ENCODE measurements at places on chromosomes 16 and 17.

GRCh38 chr17:43477832-43478634 lies 5.7 kb upstream of the DHX8 start:
- DNase-seq: no peak

- no peak for DNase-seq
These were observed 9.9 kb downstream of the CYGB start for GRCh38 chr17:76527430-76528111.

DNA sequence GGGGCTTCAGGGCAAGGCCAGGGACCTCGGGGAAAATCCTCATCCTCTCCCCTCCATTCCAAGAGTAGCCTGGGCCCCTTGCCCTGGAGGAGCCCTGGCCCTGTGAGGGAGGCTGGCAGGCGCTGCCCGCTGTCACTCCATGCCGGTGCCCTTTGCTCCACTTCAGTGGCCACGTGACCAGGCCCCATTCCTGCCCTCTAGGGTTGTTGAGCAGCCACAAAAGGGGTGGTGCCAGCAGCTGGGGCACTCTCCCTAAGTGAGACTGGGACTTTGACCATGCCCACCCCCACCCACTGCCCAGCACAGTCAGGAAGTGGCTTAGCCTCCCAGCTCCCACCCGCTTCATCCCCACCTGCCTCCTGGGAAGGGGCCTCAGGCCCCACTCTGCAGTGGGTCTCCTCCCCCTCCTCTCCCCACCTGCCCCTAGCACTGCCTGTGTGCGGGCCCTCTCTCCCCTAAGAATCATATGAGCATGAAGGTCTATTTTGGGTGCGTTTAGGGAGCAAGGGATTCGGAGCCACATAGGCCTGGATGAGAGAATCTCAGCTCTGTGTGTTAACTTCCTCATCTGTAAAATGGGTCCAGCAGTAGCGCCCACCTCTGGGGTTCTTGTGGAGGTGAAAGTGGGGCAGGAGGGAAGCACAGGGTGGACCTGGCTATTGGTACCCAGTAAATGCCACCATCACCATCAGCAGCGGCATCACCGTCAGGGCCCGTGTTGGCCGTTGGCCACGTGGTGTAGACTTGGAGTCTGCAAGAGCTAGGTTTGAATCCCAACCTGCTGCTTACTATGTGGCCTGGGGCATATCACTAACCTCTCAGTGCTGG lies 7.2 kb downstream of the PDK2 start:
- no peak for DNase-seq

- DNase-seq: no peak
These were observed 289.2 kb downstream of the PHKB start for GRCh38 chr16:47750371-47750770.

GRCh38 chr16:76241755-76242154 lies 35.4 kb upstream of the CNTNAP4 start:
- no peak for DNase-seq

- DNase-seq: no peak
These were observed 99.0 kb downstream of the MYO1D start for GRCh38 chr17:32777922-32778321.

DNA sequence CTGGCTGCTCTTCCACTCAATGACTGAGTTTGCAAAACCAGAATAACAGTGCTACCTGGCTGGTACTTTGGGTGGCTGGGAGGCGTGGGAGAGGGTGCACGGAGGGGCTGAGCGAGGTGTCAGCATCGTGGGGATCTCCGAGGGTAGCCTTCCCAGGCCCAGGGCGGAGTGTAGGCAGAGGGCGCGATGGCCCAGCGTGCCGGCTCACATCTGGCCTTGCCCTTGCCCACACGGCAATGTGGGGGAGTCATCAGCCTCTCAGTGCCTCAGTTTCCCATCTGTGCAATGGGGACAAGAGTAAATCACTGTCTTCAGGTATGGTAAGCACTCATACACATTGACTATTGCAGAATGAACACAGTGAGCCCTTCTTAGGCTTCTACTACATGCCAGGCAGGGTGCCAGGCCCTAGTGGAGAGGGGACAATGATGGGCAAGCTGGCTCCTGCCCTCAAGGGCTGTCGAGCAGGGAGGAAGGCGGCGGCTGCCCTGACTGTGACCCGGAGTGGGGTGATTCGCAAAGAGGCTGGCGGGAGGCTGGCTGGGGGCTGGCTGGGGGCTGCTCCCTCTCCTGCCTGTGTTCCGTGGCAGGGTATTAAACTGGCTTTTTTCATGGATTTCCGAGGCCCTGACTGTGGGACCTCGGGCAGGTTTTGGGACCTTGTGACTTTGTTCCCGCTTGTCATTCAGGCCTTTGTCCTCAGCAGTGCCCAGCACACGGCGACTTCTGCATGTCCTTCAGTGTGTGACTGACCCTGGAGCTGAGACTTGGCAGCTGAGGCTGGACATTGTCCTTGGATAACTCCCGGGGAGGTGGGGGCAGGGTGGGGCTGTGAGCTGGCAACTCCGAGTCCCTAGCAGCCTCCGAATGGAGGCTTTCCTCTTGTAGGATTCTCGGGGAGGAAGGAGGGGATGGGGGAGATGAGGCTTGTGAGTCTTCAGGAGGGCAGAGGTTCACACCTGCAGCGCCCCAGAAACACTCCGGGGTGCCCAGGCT lies 243.1 kb downstream of the SEC14L1 start:
- DNase-seq: no peak

All from MM.1S (cell line).